ENCODE measurements at places on chromosomes 13 and 19.

GRCh38 chr13:35771898-35772297, 295.4 kb upstream of the MAB21L1 start:
- no peak for DNase-seq

- DNase-seq, result no peak
Observed at GRCh38 chr13:40024204-40024966, 368.9 kb downstream of the COG6 start.

DNA sequence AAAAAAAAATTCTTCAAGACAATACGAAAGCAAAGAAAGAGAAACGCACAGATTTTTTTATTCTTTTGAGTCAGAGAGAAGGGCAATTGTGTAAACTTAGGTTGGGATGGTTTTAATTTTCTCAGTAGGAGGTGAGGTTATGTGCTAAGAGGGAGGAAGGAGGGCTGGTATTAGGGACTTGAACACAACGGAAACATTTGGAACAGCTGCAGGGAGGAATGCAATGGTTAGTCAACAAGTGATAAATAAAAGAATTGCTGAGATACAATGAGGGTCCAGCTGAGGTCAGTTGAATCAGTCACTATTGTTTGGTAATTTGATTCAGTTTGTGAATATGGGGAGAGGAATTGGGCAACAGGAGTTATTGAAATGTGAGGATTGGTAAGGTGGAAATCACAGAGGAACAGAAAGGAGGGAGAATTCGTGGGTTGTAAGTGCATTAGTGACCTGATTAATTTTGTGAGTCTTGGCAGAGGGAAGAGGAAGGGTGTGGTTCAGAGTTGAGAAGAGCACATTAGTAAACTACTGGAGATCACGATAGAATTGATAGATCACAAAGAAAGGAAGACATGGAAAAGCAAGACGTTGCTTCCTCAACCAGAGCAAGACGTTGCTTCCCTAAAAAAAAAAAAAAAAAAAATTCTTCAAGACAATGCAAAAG, 499.5 kb upstream of the SPRY2 start:
- no peak for DNase-seq

DNA sequence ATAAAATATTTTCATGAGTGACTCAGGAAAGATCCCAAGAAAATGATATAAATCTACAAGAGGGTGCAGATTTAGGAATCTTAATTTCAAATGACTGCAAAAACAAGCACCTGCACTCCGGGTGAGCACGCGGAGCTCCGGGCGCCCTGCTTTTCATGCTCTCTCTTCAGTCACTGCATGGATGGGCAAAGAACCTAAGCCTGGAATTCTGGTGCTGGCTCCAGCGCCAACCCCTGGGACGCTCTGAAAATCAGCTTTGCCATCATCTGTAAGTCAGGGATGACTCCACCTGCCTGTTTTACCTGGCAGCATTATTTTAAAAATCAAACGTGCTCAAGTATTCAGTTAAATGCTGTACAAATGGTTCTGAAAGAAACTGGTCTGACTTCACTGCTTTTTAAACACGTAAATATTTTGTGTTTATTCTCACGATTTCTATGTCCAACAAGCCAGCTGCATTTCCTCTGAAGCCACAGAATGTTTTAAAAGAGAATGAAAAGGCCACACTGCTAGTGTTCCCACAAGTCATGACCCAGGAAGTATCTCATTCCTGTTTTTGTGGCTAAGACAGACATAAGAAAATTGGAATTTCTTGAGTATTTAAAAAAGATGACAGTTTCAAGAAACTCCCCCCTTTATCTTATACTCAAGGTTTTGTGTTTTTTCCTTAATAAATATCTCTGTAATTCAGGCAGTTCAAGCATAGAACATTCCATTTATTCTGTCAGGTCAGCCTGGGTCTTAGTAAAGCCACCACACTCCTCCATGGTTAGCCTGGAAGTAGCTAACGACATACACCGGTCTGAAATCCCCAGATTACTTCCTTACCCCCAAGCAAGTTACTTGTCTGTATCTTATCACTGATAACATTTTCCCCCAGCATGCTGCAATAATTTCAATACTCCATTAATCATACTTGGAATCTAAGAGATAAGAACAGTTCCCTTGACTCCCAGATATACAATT, 81.1 kb downstream of the COL4A1 start:
- DNase-seq, result no peak
